Stimulated activated naive CD8-positive, alpha-beta T cell treated with anti-CD3 and anti-CD28 coated beads, Interleukin-15, amount 100 ng/mL, for 72 hours (primary cell): ENCODE measurements at places on chromosomes 2 and 18.

GRCh38 chr2:1715184-1716013, 28.9 kb downstream of the PXDN start:
- no peak for DNase-seq

DNA sequence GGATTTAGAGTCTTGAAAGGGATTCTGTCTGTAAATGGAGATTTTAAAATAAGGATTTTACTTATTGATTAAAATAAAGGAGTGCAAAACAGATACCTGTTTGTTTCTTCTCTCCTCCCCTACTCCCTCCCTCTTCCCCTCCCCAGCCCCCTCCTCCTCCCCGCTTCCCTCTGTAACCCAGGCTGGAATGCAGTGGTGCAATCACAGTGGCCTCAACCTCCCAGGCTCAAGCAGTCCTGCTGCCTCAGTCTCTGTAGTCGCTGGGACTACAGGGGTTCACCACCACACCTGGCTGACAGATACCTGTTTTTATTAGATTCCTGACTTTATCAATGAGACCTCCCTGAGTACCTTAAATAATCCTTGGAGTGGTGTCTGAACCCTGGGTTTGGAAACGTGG, 57.1 kb downstream of the OXER1 start:
- no peak for DNase-seq

- no peak for DNase-seq
Measured at GRCh38 chr2:112162341-112162740, 24.2 kb downstream of the FBLN7 start.

DNA sequence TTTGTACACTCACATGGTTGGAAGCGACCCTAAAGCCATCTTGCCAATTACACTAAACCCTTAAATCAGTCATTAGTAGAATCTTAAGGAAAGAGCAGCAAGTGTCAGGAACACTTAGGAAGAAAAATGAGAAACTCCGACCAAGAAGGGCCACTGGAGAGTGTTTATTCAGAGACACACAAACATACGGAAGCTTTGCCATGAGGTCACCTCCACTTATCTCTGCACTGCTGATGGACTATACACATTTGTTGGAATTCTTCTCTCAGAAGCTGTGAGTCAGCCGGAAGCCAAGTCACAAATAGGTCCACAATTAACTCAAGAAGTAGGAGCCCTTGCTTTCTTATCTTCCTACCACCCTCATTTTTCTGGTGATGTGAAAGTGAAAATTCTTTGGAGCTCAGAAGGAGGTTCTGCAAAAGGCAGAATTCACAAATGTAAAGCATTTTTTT, 21.6 kb downstream of the BMP10 start:
- DNase-seq, result no peak

- no peak for DNase-seq
Measured at GRCh38 chr2:190980630-190981209, 33.3 kb downstream of the STAT1 start.

- DNase-seq, result no peak
Measured at GRCh38 chr18:55290898-55291297, 297.1 kb downstream of the TCF4 start.

GRCh38 chr18:3332376-3332775, 70.4 kb downstream of the MYL12B start:
- no peak for DNase-seq

DNA sequence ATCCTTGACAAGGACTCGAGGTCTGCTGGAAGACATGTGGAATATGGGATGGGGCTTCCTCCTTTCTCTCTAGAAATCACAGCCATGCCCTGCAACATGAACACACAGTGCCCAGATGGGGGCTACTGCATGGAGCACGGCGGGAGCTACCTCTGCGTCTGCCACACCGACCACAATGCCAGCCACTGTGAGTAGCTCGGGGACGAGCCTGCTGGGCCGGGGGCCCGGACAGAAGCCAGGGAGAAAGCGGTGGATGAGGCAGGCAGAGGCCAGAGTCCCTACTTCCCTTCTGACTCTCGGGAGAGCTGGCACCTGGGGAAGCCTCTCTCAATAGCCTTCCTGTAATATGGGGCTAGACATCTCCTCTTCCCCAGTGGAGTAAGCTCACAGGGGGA, 50.5 kb downstream of the SNED1 start:
- no peak for DNase-seq

DNA sequence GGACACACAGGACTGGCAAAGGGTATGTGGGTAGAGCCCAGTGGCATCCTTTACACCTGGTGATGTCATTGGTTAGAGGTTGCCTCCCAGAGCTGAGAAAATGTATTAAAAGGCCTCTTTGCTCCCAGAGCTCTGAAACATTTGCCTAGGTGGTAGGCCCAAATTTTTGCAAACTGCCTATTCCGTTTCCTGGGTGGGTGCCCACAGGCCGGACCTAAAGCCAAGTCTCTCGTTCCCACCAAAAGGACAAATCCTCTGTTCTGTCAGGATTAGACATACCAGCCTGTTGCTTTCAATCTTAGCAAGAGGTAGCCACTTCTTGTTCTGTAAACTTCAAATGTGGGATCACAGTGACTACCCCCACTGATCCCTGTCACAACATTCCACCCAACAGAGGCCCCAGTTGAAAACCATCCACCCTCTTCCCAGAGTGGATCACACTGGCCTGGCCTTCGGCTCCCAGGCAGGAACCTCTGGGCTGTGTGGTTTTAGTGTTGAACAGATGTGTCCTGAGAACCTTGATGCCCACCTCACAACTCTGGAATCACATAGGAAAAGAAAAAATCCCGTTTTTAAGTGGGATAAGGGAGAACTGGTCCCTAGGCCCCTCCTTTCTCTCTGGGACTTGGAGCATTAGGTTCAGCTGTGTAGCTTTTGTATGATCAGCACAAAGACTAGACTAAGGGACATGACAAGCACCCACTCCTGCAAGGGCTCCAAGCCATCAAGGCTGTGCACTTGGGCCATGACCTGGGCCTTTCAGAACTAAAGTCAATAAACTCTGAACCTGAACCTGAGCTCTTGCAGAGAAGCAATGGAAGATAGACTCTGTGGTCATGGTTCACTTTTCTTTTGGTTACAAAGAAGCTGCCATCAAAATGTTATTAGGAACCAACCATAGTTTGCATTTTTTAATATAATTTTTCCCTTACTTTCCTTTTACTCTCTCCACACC, 211.3 kb downstream of the CYP26B1 start:
- DNase-seq, result no peak

DNA sequence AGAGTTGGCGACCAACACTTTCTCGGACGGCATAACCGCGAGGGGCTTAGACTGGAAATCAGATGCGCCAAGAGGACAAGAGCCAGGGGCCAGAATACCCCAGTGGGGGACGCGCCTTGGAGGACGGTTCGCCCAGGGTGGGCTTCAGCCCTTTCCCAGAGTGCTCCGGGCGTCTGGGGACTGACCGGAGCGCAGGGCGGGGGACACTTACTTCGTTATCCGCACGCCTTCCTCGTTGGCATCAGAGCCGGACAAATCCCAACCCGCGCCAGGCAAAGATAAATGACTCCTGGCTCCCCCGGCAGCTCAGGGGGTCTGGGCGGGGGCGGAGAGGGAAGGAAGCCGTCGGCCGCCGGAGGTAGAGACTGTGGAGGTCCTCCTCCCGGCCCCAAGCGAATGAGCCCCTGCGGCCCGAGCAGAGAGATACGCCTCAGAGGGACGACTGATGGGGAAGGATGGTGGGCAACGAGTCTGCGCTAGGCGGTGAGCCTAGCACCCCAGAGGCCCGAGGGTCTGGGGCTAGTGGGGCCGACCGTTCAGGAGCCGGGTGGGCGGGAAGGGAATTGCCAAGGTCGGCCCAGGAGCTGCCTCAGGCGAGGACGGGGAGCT, 4.7 kb upstream of the SATB2 start:
- peak; percentile 16 for DNase-seq

- DNase-seq, result no peak
Measured at GRCh38 chr18:59769129-59769865, 72.1 kb upstream of the CCBE1 start.

DNA sequence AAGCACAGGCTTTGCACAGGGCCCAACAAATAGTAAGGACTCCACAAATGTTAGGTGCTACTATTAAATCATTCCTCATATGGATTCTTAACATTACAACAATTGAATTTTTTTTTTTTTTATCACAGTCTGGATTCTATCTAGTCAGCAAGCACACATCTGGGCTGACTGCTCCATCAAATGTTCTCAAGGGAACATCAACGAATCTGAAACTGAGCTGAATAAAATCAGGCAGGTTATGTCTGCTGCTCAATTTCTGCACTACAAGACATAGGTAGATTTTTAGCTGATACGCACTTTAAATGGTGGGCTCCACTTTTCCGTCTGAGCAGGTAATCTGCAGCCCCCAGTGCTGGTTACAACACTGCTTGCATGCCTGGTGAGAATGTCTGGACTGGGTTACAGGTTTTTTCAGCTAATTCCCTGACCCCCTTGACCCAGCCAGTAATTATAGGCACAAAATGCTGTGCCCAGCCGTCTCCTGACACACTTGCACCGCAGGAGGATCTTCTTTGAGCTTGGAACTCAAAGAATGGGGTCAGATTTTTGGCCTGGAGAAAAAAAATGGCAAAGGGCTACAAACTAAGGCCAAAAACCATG, 44.6 kb downstream of the ADD2 start:
- no peak for DNase-seq

DNA sequence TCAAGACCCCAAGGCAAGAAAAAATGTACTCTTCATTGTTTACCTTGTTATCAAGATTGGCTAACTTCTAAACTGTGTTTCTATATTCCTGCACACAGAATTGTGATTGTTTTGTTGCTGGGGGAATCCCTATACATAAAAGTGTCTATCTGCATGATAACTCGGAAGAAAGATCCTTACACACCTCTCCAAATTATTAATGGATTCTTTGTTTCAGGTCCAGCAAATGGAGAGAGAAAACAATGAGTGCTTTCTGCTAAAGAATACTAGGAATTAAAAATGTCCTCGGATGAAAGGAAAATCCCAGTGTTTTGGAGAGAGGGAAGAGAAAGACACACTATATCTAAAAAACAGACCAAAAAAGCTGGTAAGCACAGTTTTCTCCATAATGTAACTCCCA, 6.2 kb upstream of the DAPL1 start:
- DNase-seq, result no peak
